ENCODE measurements at places on chromosomes 5 and 9.

DNA sequence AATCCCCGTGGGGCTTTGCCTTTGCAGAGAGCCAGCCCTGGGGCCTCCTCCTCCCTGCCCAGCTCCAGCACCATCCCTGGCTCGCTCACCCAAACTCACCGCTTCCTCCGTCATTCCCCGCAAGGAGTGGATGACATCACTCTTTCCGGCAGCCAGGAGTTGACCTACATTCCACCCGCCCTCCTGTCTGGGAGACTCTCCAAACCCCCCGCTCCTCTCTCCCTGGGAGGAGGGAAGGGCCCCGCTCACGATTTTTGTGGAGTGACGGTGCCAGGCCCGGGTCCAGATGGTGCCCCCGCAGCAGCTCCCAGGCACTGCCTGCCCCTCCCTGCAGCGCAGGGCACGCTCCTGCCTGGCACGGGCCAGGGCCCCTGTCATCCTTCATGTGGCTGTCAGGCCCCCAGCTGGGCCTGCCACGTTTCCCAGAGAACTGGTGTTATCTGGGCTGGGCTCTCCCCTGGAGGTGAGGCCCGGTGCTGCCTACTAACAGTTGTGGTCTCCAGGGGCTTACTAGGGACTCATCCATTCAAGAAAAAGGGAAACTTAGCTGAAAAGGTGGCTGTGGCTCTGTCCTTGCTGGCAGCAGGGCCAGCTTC, 52.3 kb downstream of the NTNG2 start:
- DNase-seq, result peak; percentile 57

DNA sequence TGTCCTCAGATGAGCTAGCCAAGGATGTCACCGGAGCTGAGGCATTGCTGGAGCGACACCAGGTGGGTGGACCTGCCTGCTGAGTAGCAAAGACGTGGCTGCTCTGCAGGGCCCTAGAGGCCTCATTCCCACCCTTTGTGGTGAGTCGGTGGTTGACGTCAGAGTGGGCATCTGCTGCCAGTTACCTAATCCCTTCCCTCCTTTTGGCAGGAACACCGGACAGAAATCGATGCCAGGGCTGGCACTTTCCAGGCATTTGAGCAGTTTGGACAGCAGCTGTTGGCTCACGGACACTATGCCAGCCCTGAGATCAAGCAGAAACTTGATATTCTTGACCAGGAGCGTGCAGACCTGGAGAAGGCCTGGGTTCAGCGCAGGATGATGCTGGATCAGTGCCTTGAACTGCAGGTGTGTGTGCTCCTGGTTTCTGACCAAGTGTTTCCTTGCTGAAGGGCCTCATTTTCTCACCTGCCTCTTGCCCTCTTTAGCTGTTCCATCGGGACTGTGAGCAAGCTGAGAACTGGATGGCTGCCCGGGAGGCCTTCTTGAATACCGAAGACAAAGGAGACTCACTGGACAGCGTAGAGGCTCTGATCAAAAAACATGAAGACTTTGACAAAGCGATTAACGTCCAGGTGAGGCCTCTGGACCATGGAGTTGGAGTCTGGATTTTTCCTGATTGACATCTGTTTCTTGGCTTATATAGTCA, 48.9 kb downstream of the DYNC2I2 start:
- no peak for DNase-seq

DNA sequence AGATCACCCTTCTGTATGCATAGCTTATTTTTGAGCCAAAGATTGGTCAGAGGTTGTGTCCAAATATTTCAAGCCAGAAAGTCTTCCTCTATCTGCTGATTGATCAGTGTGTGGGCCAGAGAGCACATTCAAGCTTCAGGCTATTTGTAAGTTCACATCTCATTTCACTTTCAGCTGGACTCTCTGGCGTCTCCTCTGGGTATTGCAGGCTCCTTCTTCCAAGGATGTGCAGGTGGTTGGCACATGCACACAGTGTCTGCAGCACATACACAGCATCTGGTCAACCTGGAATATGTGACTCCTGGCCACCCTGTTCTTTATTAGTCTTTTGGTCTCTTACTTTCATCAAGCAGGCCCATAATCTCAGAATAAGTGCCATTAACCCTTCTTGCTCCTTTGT, 516.1 kb downstream of the ANXA1 start:
- no peak for DNase-seq

DNA sequence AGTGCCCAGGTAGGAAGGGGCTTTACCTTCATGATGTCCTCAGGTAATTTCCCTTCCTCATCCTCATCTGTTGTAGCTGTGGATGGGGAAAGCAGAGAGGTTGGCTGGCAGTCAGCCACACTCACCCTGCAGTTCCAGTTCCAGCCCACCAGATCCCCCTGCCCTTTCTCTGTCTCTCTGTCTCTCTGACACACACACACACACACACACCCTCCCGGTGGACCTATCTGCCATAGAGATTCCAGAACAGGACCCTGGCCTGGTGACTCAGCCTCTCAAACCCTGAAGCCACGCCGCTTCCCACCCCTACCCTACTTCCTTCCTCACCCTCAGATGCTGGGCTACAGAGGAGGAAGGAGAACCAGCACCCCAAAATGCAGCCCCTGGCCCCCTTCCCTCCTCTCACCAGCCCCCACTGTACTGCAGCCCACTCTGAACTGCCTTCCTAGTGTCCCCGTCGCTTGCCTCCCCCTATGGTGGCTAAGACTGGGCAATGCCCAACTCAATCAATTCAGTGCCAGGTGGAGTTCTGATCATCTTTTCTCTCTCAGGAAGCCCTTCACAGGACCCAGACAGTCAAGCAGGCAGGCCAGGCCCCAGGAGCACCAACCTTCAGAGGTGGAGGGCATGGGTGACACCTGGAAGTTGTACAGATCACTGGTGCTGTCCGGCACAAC, 4.8 kb downstream of the IRF1 start:
- DNase-seq, result no peak

- no peak for DNase-seq
Observed at GRCh38 chr5:111278858-111279504, 54.8 kb downstream of the CAMK4 start.

DNA sequence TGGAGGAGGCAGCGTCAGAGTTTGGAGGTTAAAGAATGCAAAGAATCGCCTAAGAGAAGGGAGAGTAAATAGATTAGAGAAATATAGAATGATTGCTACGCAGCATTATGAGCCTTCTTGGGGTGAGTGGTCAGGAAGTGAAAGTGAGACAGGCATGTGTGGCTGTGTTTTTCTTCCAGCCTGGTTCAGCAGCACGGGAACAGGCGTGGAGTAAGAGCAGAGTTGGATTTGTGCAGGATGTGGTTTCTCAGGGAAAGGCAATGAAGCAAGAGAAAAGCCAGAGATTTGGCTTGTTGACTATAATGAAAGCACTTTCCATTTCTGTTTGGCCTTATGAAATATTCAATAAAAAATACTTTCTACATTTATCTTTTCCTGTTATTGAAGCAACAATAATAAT, 34.3 kb upstream of the FRMD3 start:
- no peak for DNase-seq

GRCh38 chr9:111965566-111966019, 69.0 kb downstream of the UGCG start:
- DNase-seq, result no peak

DNA sequence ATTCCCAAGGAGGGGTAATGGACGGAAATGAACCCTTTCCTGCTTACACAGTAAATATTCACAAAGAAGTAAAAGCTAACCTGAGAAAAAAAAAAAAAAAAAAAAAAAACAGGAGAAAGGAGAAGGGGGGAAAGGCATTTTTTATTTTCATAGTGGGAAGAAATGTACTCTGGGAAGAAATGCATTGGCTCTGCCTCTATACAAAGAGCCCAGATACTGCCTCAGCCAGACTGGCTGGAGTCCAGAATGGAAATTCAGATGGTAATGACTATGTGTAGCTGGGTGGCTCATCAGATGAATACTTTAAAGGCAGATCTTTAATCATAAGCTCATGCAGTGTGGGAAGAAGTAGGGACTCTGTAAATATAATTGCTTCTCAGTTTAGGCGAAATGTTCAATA, 124.9 kb upstream of the ZNF608 start:
- no peak for DNase-seq

GRCh38 chr5:66498791-66499207, 97.4 kb upstream of the MAST4 start:
- no peak for DNase-seq

DNA sequence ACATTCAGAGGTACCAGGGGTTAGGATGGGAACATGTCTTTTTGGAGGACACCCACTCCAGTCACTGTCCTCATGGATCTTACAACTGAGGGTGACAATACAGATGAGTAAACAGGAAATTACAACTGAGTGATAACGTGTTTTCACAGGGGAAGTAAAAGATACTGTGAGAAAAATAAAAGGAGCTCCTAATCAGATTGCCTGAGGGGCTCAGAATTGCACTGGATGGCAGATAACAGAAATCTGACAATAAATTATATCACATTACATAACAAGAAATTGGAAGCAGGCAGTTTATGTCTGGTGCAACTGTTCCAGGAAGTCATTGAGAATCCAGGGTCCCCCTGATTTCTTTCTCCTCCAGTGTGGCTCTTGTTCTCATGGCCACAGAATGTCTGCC, 40.1 kb upstream of the PCSK1 start:
- no peak for DNase-seq

DNA sequence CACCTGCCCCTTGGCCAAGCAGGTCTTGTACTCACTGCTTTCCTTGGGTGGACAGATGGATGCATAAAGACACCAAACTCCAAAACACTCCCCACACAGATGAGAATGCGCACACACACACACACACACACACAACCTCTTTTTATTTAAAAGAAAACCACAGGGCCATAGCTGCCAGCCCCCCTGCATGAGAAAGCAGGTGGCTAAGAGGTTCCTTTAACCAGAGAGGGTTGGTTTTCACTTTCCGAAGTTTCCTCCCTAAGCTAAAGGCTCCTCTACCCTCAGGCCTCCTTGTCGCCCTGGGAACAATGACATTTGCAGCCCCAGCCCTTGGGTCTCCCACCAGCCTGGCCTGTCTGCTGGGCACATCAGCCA, 11.1 kb downstream of the NR5A1 start:
- no peak for DNase-seq

- no peak for DNase-seq
Observed at GRCh38 chr9:138118601-138119071, 241.1 kb downstream of the CACNA1B start.

- peak; percentile 31 for DNase-seq
Observed at GRCh38 chr9:96874947-96875460, 20.7 kb upstream of the ZNF782 start.

- no peak for DNase-seq
Observed at GRCh38 chr9:116101516-116101915, 52.1 kb upstream of the PAPPA start.

DNA sequence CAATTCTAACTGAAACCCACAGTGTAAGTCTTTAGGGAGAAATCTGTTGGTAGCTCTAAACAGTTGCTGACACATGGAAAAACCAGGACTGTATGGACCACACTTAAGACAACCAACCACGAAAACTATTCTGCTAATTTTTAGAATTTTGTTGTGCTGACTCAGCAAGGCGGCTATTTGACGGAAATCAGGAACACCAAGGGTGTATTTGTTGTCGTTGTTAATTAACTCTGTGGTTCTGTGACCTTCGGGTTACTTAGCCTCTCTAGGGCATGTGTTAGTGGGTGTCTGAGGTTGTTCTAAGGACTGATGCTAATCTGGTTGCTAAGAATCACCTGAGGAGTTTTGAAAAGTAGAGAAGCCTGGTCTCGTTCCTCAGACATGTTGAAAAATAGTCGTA, 79.2 kb downstream of the ATP10B start:
- DNase-seq, result no peak

GRCh38 chr9:113677057-113677456, 199.1 kb upstream of the ZNF618 start:
- no peak for DNase-seq

- DNase-seq, result no peak
Observed at GRCh38 chr9:95074632-95075031, 242.9 kb downstream of the FANCC start.

GRCh38 chr9:90162819-90163218, 479.8 kb downstream of the DIRAS2 start:
- DNase-seq, result no peak

DNA sequence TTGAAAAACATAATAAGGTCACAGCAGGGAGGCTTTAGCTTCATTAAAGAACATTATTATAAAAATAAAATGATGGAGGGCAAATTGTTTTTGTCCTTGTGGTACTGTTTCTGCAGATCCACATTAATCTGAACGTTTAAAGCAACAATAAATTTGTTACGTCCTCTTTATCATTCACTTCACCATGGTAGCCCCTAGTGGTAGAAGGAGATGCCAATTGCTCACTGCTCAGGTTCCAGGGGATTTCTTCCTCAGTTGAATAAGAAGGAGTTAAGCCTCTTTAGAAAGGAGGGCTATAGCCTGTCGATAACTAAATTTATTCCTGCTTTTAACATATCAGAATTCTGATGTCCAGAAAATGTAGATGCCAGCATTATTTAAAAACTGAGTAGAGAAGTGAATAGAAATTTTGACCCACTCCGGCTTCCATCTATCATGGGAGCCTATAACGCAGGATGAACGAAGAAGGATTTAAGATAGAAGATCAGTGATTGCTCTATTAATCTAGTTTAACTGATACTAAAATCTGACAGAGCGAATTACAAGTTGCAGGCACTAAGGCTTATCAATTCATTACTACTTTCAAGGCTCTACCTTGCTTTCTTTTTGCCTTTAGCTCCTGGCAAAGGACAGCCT, 692.3 kb downstream of the PTPRD start:
- no peak for DNase-seq

- DNase-seq, result no peak
Observed at GRCh38 chr9:85941966-85942912, 1.3 kb downstream of the NAA35 start.

DNA sequence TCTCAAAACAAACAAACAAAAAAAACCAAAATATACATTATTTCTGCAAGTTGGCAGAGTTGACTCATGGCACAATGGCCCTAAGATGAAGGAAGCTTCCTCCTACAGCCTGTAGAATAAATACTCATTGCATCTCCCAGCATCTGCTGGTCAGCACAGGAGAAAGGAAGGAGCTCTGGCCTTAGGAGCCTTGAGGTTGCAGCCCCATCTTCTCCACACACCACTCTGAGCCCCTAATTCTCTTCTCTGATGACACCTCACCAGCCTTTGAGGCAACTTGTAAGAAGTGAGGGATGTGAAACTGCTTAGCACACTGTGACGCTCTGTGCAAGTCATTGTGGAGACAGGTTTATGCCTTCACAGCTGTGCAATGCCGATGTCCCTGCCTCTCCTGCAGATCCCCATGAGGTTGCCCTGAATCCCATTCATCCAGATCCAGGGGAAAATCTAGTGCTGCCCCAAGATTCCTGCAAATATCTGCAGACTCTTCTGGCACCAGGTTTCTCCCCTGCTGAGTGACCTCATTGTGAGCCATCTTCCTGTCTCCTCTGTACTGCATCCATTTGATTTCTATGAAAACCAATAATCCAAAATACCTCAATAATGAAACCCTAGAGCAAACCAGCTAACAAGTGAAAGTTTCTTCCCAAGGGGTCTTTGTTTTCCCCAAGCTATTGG, 65.3 kb upstream of the TGFBR1 start:
- DNase-seq, result no peak

DNA sequence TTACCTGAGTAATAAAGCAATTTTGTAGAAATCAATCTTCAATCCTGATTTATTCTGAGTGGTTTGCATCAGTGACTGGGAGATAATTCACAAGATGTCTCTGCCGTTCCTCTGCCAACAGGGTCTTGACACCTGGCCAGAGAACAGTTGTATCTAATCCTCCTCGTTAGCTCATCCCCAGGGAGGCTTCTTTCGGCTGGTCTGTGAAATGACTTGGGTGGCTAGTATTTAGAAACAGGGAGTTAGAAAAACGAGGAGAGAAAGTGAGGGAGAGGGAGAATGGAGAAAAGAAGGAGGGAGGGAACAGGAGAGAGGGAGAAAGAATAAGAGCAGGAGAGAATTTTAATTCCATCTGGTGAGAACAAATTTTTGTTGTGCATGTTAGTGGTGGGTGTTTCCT, 600.2 kb upstream of the TLE4 start:
- DNase-seq, result peak; percentile 80

All from NCI-H1436 (cell line).